ENCODE measurements at places on chromosomes 1 and 21. TPM values are rescaled to one million over a fixed set of nuclear protein-coding genes. Genes with fewer than 3 reads are reported as not detected.

GRCh38 chr1:186682736-186683135 is 2.5 kb upstream of the PTGS2 start:
- DNase-seq, result peak; percentile 25

DNA sequence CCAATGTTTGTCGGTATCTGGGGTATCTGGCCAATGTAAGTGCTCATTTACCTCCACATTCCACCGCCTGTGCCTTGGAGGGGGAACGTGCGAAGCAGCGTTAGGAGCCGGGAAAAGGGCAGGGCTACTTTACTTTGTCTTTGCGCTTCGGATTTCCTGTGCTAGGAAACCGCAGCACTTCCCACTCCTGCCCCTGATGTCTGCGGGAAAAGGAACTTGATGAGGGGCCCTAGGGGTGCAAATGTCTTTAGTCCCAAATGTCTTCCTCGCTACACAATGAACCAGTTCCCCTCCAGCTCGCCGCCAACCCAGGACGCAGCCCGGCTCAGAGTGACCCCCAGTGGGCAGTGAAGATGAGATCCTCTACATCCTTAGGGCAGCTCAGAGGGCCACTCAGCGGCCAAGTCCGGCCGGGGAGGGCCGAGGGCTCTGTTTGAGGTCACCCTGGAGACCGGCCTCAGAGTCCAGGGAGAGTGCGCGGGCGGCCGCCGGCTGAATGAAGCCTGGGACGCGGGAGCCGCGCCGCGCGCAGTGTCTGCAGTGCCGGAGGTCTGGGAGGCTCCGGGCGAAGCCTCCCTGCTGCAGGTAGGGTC is at the start of gene DYNLT5:
Gene DYNLT5 (plus strand): TSS at position 460 of the 593 bp plus-strand sequence. CDS start 2,200 bp downstream, outside the sequence.
- no peak for DNase-seq

DNA sequence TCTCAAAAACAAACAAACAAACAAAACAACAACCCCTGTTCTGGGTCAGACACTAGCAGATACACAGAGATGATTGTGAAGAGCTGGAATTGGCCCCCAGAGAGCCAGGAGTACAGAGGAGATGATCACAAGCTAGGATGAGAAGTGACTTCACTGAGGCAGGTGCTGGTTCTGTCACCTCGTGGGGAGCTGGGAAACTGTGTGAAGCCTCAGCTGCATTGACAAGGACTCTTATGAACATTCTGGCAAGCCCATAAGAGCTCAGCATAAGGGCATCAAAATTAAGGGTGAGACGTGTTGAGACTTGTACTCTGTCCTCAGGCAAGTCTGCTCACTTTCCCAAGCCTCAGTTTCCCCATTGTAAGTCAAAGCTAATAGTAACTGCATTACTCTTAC is 14.7 kb upstream of the PTP4A2 start:
- no peak for DNase-seq

GRCh38 chr1:243346016-243346415 is 90.2 kb downstream of the SDCCAG8 start:
- no peak for DNase-seq

GRCh38 chr21:45086337-45086958 is 12.1 kb downstream of the ADARB1 start:
- peak; percentile 28 for DNase-seq

Gene CSF3R
- 21.7 TPM for total RNA-seq

Gene LDLRAD2
- 0.10 TPM for total RNA-seq

Gene CNR2
- total RNA-seq, result 0.10 TPM

Gene KCTD3
- 51.7 TPM for total RNA-seq

Gene SAMSN1
- total RNA-seq, result 9.6 TPM

- DNase-seq, result no peak
Measured at GRCh38 chr1:66090859-66091457, 298.3 kb downstream of the PDE4B start.

GRCh38 chr1:170402476-170403311 is 129.3 kb upstream of the GORAB start:
- DNase-seq, result peak; percentile 95

- no peak for DNase-seq
Measured at GRCh38 chr1:115337276-115337632, 795 bp downstream of the NGF start.

GRCh38 chr21:33434770-33435360 is 31.7 kb downstream of the IFNGR2 start:
- no peak for DNase-seq

Gene IL10
- total RNA-seq, result 1.4 TPM

DNA sequence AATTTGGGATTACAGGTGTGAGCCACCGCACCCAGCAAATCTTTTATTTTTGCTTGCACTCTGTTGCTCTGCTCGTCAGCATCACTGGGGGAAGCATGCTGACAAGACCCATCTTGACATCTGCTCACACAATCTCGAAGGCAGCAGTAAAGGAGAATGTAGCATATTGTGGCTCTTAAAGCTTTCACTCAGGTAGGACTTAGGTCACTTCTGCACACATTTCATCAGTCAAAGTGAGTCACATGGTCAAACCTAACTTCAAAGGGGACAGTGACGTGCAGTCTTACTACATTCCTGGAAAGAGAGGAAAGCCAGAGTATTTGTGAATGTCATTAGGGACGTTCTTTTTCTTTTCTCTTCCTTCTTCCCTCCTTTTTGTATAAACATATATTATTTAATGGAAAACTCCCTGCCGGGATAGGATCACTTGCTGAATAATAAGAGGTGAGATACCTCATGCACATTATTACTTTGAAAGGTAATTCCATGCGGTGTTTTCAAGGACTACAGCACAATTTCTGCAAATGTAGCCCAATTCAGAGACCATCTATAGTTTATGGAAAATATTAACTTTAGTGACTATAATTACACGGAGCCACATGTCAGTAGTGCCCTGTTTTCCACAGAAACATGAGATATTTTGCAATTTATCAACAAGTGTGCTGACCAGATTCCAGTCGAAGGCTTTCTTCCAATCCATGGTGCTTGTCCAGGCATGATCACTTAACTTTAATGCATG is 19.3 kb upstream of the ACBD6 start:
- no peak for DNase-seq

DNA sequence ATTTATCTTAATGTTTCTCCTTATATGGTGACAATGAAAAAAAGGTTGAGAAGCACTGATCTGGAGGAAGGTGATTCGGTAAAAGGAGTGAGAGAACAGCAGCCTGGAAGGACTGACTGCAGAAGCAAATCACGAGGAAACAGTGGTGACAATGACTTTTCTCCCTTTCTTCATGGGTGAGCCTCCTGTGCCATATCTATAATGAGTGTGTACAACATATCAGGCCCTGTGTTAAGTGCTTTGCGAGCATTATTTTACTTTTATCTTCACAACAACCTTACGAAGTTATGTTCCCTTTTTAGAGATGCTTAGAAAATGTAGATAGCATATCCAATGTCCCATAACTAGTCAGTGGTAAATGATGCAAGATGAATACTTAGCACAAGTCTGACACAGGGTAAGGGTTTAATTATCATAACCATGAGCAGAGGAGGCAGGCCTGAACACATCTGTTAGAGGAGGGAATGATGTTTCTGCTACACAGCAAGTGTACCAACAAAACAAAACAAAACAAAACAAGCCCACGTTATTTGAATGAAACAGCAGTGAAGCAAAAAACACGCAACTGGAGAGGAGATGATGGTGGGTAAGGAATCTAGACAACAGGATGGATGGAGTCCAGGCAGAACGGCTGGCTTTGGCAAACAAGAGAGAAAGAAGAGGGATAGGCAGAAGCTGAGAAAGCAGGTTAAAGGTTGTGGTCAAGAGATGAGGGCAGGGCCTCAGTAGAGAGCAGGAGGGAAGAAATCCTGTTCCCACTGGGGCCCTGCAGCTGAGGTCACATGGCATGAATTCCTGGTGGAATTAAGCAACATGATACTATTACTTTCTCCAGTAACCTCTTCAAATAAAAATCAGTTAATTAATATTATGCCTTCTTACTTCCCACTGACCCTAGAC is 29.6 kb downstream of the GNG12 start:
- DNase-seq, result peak; percentile 77

DNA sequence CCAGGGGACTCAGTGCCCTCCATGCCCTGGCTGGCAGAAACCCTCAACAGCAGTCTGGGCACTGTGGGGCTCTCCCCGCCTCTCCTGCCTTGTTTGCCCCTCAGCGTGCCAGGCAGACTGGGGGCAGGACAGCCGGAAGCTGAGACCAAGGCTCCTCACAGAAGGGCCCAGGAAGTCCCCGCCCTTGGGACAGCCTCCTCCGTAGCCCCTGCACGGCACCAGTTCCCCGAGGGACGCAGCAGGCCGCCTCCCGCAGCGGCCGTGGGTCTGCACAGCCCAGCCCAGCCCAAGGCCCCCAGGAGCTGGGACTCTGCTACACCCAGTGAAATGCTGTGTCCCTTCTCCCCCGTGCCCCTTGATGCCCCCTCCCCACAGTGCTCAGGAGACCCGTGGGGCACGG is 2.8 kb upstream of the TAS1R3 start:
- DNase-seq, result no peak

GRCh38 chr1:198775606-198776005 is 136.8 kb downstream of the PTPRC start:
- DNase-seq, result no peak

Gene GNAT2
- not detected for total RNA-seq

DNA sequence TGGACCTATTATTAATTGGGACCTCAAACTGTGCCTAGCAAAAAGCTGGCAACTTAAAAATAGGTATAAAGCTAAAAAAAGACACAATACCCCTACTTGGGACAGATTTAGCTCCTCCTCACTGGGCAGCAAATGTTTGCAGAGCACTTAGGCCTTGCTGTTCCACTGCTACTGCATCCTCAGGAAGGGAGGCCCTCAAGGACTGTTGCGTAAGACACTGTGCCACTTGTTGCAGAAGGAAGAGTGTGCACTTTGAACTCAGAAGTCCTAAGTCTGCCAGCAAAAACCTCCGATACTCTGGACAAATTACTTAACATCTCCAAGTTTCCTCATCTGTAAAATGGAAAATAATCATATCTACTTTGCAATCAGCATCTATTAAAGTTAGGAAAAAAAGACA is 322.9 kb downstream of the BARHL2 start:
- DNase-seq, result no peak

Data from skin of body (tissue), 3 donors.